ENCODE measurements at places on chromosomes 6 and 20.
A peak's percentile ranks its signal among the peaks of the same experiment; 100 is the strongest.

DNA sequence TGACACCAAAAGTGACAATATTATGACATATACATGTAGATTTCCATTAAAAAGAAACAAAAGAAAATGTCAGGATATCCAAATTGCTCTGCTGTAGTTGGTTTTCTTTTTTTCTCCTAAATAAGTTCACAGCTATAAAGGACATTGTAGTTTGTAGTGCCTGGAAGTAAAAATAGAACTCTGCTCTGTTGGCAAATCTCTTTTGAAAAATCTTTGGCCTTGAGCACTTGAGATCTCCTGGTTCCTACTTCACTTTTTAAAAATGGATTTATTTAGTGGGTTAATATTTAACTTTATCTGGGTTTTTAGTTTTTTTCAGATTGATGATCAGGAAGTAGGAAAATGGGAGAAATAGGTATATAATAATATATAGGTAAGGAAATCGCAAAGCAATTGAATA, 52.9 kb downstream of the AFDN start:
- DNase-seq, result no peak

DNA sequence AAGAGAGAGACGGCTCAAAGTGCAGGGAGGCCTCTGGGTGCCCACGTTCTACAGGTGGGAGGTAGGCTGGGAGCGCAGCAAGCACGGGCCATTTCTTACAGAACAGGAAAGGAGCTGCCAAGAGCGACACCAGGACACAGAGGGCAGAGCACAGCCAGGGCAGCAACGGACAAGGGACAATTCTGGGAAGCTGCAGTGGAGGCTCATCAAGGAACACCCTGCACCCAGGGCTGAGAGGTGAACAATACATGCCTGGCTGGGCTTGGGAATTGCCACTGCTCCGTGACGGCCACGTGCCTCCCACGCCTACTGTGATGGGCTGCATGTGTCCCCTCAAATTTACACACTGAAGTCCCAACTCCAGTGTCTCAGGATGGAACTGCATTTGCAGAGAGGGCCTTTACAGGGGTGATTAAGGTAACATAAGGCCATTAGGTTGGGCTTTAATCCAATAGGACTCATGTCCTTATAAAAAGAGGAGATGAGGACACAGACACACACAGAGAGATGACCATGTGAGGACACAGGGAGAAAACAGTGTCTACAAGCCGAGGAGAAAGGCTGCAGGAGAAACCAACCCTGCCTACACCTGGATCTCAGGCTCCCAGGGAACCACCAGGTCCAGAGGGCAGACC, 13.6 kb downstream of the SERPINB6 start:
- no peak for DNase-seq

- DNase-seq, result peak; percentile 88
Measured at GRCh38 chr20:62405108-62405980, 1.7 kb downstream of the CABLES2 start.

- no peak for DNase-seq
Measured at GRCh38 chr6:105318660-105319059, 84.2 kb downstream of the PREP start.

- no peak for DNase-seq
Measured at GRCh38 chr6:137731960-137732616, 135.0 kb upstream of the TNFAIP3 start.

DNA sequence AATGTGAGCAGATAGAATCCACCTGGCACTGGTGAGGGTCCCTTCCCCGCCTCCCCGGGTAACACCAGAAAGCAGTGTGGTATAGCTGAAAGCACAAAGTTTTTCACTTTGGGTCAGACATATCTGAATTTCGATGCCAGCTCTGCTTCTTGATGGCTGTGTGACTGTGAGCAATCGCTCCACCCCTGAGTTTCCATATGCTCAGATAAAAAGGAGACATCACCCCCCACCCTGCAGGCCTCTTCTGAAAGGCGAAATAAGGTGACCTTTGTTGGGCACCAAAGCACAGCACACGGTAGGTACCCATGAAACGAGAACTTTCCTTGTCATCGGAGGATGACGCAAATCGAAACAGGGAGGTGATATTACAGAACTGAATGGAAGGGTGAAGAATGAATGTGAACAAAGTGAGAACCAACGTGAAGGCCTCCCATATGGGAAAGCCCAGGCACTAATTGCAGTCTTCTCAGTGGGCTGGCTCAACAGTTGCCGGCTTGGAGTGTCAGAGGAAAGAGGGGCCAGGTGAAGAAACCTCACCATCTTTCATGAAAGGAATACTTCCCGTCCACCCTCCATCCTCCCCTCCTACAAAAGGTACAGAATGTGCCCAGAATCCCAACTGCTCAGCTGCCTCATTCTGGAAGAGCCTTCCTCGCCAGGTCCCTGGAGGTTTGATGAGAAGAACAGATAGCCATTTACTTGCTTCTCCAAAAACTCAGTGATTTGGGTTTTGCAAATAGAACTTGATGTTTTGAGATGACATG, 61.8 kb downstream of the NFATC2 start:
- DNase-seq, result peak; percentile 55

- DNase-seq, result peak; percentile 66
Measured at GRCh38 chr20:43961116-43961515, 46.5 kb downstream of the TOX2 start.

DNA sequence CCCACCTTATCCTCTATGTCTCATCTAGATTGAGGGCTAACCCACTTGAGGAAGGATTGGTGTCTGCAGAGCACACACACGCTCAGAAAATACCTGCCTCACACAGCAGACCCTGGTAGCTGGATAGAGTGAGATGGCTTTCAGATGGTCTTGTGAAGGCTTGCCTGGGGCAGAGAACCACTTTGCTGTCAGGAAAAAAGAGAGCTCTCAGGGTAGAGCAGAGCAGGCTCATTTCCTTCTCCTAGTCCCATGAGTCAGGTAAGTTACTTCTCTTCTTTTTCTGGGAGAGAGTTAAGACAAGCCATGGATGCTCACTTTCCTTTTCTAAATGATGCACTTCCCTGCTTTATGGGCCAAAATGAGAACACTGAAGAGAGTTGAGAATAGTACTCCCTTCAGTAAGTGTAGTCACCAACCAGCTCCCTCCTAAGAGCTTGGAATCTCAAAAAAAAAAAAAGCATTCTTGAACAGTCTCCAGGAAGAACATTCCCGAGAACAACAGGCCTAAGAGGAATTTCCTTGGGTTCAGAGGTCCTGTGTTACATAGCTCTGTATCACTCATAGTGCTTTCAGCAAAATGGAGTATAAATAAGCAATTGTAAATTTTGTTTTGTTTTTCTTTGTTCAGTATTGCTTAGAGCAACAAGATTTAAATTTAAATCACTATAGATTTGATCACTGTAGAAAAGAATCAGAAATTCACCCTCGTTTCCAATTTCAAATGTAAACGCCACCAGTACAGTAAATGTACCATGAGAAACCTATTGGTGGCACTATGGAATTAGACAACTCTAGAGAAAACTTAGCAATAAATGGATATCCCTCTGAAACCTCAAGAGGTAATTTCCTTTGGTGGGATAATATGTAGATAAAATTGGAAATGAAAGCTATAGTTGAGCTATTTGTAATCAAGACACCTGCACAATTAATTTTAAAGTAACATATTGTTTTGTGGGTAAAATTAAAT, 530.3 kb downstream of the RFPL4B start:
- DNase-seq, result no peak

- no peak for DNase-seq
Measured at GRCh38 chr6:87244380-87244779, 78.0 kb upstream of the SMIM8 start.

GRCh38 chr6:170440437-170440836, 112.7 kb downstream of the PSMB1 start:
- peak; percentile 55 for DNase-seq

DNA sequence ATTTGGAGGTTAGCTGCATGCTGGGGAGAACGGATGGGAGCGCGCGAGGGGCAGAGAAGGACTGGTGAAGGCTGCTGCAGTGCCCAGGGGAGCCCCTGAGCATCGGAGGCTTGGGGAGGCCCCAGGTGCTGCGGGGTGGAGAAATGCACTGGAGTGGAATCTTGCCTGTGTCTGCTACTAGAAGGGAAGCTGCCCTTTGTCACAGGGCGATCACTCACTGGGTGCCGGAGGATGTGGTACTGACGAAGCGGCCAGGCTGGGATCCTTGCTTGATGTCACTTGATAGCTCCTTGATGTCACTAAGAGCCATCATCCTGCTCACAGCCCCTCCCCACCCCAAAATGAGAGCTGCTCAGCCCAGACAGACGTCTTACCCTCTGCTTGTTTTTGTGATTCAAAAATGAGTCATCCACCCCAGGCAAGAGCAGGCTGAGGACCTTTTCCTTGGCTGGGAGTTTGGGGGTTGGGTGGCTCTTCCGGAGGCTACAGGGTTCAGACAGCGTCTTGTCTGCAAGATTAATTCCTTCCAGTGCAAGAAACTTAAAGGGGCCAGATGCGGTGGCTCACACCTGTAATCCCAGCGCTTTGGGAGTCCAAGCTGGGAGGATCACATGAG, 62.6 kb upstream of the PMEPA1 start:
- DNase-seq, result peak; percentile 95

- peak; percentile 25 for DNase-seq
Measured at GRCh38 chr6:3013901-3014674, 14.4 kb downstream of the NQO2 start.

DNA sequence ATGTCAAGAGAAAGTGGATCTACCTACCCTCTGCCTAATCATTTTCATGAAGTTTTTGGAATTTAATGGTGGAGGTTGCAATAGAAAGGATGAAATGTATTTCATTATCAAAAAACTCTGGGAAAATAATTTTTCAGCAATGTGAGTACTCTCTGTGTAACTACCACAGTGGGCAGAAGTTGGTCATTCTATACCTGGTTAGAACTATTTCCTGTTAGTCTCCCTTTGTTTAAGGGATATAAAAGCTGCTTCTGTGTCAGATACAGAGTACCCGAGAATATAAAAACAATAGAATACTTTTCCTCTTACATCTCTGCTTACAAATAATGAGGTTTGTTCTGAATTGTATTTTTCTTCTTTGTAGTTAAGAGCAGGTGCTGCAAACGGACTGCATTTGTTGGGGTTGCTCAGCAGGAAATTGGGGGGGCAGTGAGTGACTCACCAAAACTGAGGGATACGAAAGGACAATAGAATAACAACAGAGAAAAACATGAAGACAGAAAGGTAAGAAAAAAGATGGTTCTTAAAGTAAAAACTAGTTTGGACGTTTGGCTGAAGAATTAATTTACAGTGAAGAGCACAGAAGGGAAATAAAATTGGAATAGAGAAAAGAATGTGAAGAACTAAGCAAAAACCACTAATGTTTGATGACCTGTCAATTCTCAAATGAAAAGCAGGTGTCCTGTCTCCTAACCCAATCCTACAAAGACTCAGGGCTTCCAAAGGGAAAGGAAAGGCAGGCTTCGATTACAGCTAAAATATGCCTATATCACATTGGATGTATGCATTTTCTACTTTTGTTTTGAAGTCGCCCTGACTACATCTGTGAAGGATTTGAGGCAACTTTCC, 703.1 kb downstream of the RFPL4B start:
- no peak for DNase-seq

DNA sequence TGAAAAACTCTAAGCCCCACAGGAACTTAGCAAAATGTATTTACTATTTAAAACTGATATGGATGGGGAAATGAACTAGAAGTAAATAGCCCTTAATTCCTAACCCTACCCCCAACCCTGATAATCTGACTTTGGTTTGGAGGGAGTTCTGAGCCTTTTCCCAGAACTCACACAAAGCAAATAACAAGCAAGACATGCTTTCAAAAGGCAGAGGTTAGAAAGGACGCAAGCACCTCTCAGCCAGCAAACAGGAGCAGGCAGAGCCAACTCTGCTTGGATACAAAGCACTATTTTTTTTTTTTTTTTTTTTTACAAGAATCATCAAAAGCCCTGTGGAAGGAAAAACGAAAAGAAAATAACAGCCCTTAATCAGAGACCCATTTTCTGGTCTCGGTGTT, 58.7 kb downstream of the SLC22A23 start:
- no peak for DNase-seq

- DNase-seq, result no peak
Measured at GRCh38 chr20:17490501-17490900, 40.7 kb downstream of the BFSP1 start.

DNA sequence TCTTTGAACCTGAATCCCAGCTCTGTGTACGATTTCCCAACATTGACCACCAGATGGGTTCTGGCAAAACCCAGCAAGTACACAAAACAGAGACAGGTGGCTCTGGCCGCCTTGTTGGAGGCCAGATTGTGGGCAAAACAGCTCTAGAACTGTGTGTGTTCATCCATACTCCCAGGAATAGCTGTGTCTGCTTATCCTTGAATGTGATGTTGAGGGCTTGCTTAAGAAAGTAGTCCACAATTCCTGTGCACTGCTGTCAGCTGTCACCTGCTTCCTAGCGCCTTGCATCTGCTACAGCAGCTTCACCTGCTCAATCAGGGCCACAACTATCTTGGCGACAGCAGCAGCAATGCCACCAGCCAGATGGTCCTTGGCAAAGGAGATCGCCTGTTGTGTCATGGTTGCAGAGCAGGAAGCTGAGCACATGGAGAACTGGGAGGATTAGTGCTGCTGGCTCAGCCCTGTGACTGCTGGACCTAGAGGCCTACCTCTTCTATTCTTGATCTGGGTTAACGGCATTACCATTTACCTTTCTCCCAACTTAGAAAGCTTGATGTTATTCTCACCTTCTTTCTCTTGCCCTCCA, 3.7 kb upstream of the SMAP1 start:
- no peak for DNase-seq

Measured in RWPE2 (cell line).